ENCODE measurements at places on chromosomes 3 and 15.

- DNase-seq = no peak
These were observed 6.9 kb upstream of the EIF3J start for GRCh38 chr15:44529864-44530604.

- DNase-seq = no peak
These were observed 24.4 kb upstream of the COPG1 start for GRCh38 chr3:129224984-129225393.

DNA sequence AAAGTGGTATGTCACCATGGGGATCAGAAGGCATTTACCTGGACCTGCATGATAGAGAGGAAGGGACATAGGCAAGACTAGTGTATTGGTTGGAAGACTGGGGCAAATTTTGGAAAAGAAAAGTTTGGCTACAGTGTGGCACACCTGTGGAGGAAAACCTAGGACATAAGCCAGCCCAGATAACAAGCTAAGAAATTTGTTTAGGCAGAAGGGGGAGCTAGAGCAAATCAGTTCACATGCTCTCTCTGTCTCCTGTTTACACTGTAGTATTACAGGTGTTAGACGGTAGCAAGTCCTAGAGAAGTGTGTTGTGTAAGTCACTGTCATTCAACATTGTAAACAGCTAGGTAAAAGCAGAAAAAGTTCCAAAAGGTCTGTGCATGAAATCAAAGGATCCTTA lies 11.9 kb upstream of the ALDH1A2 start:
- DNase-seq = no peak

DNA sequence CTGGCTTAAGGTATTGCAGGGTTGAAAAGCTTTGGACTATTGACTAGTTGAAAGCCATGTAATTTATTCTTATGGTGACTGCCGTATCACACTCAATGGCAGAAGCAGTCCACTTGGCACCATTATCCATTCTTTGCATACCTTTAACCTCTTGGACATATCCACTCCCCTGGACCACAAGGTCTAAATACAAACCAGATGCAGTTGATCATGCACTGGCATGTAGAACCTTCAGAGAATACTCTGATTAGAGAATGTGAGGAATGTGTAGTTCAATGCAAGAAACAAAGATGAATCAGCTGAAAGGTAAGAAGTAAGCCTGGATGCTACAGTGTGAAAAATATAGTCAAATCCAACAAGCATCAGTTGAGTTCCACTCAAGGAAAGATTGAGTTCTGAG lies 93.1 kb downstream of the FRMD5 start:
- DNase-seq = no peak

GRCh38 chr3:194367992-194368841 lies 1.3 kb downstream of the LRRC15 start:
- DNase-seq = no peak

- DNase-seq = no peak
These were observed 75.4 kb upstream of the SLC6A1 start for GRCh38 chr3:10917176-10917575.

DNA sequence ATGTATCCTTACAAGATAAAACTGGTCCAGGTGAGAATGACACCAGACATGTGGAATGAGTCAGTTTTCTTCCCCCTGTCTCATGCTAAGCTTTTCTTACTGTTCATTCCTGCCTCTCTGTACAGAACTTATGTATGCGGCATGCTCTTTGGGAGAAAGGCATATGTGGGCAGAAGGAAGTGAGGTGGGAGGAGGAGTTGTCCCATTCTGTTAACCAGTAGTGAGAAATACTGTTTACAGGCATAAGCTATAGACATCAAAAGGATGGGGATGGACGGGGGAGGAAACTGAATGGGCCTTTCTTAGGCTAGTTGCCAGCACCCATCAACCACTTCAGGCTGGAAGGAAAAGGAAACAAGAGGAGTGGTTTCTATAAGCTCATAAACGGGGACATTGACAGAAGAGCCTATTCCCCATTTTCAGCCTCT lies 143.6 kb upstream of the BHLHE40 start:
- no peak for DNase-seq

DNA sequence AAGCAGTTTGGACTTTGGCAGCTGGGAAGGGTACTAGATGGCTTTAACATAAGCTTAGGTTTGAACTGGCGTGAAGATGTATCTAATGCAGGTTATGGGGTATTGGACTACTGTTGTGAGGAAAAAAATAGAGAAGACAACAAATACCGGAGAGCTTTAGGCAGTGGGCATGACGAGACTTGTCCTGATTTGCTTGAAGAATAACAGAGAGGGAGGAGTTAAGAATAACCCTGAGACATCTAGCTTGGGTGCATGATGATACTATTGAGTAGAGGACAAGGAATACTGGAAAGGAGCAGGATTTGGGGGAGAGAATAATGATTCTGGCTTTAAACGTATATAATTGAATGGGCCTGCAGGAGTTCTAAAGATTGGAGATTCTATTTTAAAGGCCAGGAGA lies 249.5 kb upstream of the AZI2 start:
- no peak for DNase-seq

- no peak for DNase-seq
These were observed 14.5 kb downstream of the ARHGEF26 start for GRCh38 chr3:154135511-154136173.

Data from activated naive CD4-positive, alpha-beta T cell treated with anti-CD3 and anti-CD28 coated beads, Interleukin-2, amount 50 U/mL, for 16 hours (primary cell).